GM18507 (cell line): ENCODE measurements at places on chromosomes 5 and 9.
A peak's percentile ranks its signal among the peaks of the same experiment; 100 is the strongest.

- no peak for DNase-seq
Observed at GRCh38 chr9:111514967-111515366, 10.0 kb upstream of the ZNF483 start.

- no peak for DNase-seq
Observed at GRCh38 chr5:1376981-1377380, 32.1 kb upstream of the CLPTM1L start.

DNA sequence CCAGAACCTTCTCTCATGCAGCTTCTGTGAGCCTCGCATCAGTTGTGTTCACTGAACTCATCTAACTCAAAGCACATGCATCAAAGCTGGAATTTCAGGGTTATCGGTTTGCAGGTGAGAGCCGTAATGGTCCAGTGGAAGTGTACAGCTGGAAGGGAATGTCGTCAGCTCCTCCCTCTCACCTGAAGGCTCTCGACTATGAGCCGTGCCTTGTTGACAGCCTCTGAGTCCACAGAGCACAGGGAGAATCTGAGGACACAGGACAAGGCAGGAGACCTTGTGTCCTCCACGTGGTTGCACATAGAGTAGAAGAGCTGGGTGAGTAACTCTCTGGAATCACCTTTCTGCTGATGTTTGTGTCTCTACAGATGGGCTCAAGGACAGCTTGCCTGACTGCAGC, 38.8 kb downstream of the PROP1 start:
- no peak for DNase-seq

GRCh38 chr9:98315551-98316060, 60.2 kb upstream of the TBC1D2 start:
- peak; percentile 74 for DNase-seq

DNA sequence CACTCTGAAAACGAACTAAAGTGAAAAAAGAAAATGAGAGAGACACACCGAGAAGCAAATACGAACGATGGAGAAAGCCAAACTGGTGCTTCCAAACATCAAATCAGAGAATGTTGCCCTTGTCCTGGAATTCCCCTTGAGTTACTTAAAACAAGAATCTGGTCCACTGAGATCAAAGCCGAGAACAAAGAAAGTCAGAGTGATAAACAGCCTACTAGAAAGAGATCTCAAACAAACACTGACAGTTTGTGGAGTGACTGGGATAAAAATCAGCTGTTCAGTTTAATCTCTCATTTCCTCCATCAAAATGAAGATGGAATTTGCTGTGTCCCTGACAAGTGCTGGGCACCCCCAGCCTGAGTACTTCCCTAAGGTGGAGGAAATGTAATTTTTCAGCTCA, 582.6 kb downstream of the NR2F1-AS1 start:
- no peak for DNase-seq

DNA sequence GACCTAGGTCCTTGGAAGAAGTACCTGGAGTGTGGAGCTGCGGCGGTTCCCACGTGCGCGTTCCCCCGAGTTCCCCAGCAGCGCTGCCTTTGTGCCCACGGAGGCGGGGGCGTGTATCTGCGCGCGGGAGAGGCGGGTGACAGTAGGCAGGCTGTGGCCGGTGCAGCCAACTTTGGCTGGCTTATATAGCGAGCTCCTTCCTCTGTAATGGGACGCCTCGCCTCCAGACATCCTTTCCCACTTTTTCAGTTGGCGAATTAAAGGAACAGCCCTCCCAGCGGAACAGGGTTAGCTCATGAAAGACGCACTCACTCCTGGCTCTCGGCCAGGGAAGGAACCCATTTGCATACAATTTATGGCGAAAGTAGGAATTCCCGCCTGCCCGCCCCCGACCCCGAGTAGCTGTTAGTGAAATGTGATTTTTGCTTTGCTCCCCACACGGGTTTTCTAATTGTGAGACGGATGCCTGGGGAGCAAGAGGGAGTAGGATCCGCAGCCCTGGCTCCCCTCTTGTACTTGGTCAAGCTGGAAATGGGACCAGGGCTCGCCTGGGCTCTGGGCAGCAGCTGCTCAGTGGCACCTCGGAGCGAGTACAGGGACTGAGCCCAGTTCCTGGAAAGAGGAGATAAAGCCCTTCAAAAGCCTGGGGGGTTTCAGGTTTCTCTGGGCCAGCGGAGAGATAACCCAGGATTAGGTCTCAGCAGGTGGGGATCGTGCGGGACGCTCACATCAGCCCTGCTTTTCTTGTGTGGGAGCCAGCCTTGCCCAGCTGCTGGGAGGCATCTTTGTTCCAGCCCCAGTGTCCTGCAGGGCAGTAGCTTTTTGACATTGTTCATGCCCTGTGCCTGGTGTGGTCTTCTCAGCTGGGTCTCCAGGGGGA, at the start of gene TNC:
TSS of gene TNC (minus strand) at position 159 of the 880 bp plus-strand sequence. CDS start 27,139 bp downstream, outside the sequence.
- no peak for DNase-seq

- no peak for DNase-seq
Observed at GRCh38 chr5:89117124-89117644, 234.2 kb upstream of the MEF2C start.

- DNase-seq: no peak
Observed at GRCh38 chr9:133408042-133408441, 9.8 kb downstream of the REXO4 start.

- no peak for DNase-seq
Observed at GRCh38 chr5:141677415-141677814, 4.6 kb downstream of the ARAP3 start.

GRCh38 chr9:89538871-89539270, 41.0 kb upstream of the SEMA4D start:
- no peak for DNase-seq

- no peak for DNase-seq
Observed at GRCh38 chr9:128365525-128365924, 5.6 kb upstream of the URM1 start.

GRCh38 chr9:113397203-113397631, 3.9 kb downstream of the ALAD start:
- DNase-seq: no peak

DNA sequence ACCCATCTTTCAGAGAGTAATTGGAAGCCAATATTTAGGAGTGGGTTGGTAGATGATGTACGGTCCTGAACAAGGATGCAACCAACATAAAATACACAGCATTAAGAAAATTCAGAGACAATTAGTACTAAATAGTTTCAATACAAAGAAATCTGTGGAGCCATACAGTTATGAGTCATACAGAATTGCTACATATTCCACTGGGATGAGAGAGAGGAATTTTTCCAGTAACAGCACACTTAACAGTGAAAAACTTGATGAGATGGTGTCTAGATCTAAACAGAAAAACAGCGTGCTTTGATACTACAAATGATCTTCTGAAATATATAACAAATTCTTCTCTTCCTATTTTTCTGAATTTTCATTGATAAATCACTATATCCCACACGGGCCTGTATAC, 1999.3 kb upstream of the CDH9 start:
- no peak for DNase-seq

- no peak for DNase-seq
Observed at GRCh38 chr5:16700081-16700480, 83.3 kb upstream of the RETREG1 start.

DNA sequence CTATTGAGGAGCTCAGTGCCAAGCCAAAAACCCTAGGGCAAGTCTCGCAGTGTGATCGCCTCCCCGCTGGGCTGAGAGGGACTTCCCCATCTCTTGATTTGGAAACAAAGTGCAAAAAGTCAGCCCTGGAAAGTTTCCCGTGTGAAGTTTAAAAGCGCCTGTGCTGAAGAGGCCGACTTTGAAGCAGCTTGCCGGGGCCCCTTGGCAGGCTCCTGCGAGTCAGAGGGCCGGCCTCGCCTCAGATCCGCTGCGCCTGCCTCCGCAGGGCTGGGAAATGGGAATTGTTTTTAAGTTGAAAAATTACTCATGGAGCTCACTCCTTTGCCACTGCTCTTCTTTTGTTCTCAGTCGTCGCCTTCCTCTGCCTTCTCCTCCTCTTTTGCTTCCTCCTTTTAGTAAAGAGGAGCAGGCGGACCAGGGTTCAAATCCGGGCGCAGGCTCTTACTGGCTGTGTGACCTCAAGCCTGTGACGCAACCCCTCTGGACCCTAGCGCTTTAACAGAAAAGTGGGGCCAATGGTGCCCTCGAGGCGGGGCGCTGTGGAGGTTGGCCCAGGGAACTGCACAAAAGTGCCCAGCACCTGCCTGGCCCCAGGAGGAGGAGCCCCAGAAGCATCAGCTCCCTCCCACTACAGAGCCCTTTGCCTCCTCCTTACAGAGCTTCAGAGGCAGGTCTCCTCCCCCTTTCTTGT, 14.7 kb upstream of the LHX2 start:
- no peak for DNase-seq

DNA sequence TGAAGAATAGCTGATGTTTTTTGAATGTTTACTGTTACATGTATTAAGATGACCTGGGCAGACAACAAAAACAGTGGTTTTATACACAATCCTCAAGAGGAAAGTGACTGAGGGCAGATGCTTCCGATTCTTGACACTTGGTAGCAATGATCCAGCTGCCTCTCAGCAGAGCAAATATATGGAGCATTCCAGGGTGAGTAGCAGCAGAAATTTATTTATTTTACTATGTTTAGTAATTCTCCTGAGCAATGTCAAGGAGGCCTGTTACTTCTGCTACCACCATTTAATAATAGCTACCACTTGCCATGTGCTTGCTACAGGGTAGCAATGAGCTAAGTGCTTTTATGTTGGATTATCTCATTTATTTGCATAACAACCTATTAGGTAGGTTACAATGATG, 69.1 kb upstream of the NR3C1 start:
- no peak for DNase-seq

DNA sequence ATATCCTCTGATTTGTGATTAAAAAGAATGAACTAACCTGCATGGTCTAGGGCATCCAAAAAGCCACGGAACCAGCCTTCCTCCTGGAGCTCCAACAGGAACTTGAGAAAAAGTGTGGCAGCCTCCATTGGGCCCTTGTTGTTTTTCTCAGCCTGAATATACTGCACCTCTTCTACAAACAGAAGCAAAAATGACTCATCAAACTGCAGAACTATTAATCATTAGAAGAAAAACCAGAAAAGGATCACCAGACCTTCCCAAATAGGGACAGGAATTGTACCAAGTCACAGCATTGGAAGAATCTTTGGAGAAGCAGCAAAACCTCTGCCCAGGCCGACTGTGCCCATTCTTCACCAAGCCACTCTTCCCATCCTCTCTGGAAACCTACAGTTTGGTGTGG, 25.2 kb downstream of the RIGI start:
- no peak for DNase-seq

GRCh38 chr9:88660611-88661010, 125.6 kb downstream of the NXNL2 start:
- no peak for DNase-seq

DNA sequence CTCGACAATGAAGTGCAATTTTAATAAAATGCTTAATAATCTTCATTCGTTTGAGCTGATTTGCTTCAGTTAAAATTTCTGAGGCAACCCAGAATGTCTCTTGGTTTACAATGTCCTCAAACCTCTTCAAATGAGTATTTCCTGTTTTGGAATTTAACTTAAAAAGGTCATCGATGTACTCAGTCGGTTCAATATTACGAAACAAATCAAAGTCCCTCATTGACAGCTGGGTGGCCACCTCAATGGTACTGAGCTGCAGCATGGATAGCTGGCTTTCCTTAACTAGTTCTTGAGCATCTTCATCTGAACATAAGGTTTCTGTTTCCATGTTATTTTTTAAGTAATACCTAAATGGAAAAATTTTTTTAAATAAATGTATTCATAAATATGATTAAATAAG, 173.3 kb downstream of the RAPGEF6 start:
- DNase-seq: no peak
